ENCODE measurements at places on chromosomes 2 and 18.

DNA sequence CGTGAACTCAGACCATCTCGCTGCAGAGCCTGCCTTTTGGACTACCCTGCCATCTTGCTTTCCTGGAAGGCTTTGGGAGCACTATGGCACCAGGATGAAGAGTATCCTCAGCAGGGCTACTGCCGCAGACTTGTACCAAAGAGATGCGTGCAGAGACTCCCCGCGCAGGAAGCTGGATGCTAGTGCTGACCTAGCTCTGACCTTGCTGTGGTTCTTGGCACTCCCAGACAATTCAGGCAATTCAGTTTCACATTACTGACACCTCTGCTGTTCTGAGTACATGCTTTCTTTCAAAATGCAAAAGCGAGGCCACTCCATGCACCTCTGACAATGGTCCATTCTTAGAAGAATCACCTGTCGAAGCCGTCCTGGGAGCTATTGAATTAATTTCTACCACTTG, 251.5 kb upstream of the MEX3C start:
- DNase-seq: peak; percentile 55

- DNase-seq: peak; percentile 10
Observed at GRCh38 chr2:30652271-30652915, 154.9 kb downstream of the CAPN13 start.

GRCh38 chr18:69897397-69898108, 50.1 kb downstream of the CD226 start:
- no peak for DNase-seq

DNA sequence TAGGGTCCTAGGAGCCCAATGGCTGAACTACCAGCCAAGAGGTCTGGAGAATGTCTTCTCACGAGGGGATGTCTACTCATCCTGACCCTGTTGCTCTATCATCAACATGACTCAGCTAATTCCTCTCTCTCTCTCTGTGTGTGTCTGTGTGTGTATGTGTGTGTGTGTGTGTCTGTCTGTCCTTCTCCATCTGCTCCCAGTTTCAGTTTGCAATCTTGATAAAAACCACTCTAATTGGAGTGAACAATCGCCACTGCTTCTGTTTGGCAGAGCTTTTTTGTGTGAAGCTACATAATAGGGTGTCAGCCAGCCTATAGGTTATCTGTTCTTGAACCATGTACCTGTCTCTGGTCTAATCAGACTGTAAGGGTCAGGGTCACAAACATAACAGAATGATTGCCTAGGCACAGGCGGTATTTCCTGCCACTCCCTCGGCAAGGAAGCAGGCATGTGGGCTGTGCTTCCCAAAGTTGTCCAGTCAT, 219.8 kb downstream of the SH3BP4 start:
- DNase-seq: peak; percentile 35

DNA sequence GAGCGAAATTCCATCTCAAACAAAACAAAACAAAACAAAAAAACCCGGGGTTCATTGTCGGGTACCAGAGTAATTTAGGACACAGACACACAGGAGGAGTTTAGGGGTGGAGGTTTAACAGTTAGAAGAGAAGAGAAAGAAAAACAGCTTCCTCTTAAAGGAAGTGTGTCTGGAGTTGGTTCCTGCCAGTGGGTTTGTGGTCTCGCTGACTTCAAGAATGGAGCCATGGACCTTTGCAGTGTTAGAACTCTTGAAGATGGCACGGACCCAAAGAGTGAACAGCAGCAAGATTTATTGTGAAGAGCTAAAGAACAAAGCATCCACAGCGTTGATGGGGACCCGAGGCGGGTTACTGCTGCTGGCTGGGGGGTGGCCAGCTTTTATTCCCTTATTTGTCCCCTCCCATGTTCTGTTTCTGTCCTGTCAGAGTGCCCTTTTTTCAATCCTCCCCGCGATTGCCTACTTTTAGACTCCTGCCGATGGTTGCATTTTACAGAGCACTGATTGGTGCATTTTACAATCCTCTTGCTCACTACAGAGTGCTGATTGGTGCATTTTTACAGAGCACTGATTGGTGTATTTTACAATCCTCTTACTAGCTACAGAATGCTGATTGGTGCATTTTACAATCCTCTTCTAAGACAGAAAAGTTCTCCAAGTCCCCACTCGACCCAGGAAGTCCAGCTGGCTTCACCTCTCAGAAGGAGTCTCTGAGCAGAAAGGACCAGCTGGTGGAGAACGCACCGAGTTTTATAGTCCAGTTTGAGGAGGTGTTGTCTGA, 28.7 kb upstream of the ATP8B1 start:
- DNase-seq: no peak

GRCh38 chr2:3334392-3335345, 42.9 kb downstream of the EIPR1 start:
- no peak for DNase-seq

DNA sequence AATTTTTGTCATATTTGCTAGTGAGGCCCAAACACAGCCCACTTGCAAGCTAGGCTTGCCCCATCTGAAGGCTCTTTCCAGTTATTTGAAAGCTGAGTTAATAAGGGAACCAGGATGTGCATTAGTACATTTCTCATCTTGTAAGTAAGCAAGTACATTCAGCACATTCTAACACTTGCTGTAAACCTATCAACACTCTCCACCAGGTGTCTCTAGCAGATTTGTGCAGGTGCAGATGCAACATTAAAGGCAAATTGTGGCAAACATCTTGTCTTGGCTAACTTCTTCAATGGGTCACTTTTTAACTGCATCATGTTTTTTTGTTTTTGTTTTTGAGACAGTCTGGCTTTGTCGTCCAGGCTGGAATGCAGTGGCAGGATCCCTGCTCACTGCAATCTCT, 25.3 kb upstream of the MFSD6 start:
- DNase-seq: peak; percentile 28

GRCh38 chr2:198763793-198764192, 693.9 kb downstream of the SATB2 start:
- no peak for DNase-seq

DNA sequence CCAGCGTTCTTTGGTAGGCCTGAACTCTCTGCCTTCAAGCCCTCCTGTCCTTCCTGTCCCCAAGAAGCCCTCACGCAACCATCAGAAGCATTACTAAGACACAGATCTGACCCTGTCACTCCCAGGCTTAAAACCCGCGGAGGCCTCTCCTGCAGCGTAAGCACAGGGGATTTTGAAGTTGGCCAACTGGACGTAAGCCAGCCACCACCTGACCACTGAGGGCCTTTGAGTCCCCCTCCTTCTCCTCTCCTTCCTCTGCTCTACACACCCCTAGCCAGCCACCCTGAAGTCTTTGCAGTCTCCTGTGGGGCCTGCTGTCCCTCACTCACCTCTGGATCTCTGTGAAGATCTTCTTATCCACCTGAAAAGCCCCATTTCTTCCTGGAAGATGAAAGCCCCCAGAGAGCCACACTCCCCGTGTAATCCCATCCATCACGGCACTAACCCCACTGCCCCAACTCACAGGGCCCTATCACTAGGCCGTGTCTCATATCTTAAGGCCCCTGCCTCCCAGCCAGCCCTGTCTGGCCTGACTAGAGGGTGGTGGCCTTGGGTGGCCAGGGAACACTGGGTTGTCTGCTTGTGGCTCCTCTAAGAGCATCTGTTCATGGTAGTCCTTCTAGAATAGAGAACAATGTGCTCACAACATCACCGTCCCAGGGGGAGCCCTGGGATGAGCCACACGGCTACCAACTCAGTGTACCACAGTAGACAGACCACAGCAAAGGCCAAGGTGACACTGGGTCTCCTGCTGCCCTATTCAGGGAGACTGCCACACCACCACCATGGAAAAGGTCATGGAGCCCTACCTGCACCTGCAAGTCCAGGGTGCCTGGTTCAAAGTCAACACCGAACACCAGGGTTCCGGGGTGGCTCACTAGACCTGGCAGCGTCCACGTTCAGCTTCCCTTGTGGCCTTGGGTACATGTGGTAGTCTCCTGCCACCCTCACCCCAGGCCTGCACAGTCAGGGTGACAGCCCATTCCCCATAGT, 191.6 kb downstream of the ZBTB7C start:
- no peak for DNase-seq

GRCh38 chr2:209468846-209469245, 45.0 kb downstream of the MAP2 start:
- DNase-seq: no peak

- no peak for DNase-seq
Observed at GRCh38 chr2:120005834-120006521, 6.9 kb upstream of the EPB41L5 start.

DNA sequence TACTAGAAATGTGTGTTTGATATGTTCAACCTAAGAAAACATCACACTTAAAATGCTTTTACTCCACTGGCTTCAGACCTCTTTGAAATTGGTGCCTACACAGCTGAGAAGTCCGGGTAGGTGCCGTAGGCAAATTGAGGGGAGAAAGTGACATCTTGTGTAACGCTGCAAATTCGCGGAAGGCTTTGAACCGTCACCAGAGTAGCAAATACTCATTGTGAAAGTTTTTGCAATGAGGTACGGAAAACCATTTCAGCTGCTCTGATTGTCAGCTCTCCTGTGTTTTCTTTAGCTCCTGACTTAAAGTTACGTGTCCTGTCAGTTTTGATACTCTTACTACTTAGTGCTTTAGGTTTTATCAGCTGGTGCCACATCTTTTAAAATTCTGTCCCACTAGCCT, 224.5 kb downstream of the FAM210A start:
- no peak for DNase-seq

DNA sequence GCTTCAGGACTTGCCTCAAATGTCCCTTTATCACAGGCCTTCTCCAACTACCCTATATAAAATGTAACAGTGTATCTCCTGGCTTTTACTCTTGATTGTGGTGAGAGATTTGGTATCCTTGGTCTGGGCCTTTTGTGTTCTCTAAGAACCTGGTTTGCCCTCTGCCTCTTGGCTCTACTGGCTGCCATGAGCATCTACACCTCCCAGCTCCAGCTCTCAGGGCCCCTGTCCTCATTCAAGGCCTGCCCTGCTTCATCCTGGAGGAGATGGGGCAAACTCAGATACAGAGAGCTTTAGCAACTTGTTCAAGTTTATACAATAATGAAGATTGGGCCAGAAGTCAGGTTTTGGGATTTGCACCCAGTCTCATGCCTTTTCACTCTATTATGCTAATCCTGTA, 45.0 kb downstream of the QPCT start:
- no peak for DNase-seq

GRCh38 chr2:88834866-88835265, 143.4 kb downstream of the RPIA start:
- no peak for DNase-seq

DNA sequence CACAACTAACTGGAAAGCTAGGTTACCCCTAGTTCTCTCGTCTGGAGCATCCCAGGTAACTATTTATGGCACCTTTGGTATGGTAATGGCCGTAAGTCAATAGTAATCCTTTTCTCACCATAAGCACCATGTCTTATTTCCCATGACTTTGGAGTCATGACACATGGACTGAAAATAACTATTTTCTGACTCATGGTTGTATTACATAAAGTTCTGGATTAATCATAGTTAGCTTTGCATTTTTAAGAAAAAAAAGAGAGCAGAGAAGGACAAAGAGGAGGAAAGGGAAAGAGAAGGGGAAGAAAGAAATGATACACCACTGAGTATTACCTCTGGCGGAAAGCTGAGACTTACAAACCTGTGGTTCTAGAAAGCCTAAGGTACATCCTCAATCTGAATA, 99.3 kb downstream of the BIN1 start:
- DNase-seq: no peak

DNA sequence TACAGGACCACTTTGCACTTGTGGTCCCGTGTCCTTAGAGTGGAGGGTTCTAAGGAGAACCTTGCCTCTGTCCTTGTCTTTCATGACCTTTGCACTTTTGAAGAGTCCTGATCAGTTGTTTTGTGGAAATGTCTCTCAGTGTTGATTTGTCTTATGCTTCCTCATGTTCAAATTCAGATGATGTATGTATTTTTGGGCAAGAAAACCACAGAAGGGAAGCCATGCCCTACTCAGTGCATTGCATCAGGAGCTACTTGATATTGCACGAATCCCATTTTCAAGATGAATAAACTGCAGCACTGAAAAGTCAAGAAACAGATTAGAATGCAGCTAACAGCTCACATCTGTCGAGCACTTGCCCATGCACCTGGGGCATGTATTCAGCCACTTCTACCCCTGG, 152.2 kb downstream of the INHBB start:
- DNase-seq: no peak

- DNase-seq: peak; percentile 15
Observed at GRCh38 chr2:144067506-144067905, 452.4 kb downstream of the ZEB2 start.

DNA sequence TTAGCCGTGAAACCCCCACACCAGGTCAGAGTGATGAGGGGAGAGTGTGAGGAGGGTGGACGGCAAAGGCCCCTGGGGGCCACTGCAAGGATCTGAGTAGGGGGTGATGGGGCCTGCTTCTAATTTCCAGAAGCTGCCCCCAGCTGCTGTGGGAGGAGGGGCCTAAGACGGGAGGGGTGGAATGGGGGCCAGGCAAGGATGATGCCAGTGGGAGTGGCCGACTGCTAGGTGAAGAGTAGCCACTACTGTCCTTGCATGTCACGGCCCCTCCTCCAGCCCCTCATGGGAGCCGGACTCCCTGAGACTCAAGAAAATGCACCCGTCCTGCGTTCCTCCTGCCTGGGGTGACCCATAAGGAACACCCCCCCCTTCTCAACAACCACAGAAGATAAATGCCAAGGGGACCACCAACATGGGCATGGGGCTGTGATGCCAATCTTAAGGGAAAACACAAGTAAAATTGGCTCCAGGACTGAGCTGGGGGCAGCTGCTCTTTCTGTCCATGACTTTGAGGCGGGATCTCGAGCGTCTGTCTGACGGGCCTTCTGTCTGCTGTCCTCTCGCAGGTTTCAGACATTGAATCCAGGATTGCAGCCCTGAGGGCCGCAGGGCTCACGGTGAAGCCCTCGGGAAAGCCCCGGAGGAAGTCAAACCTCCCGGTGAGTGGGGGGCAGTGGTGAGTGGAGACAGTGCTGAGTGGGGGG, 24.2 kb upstream of the PRLH start:
- DNase-seq: no peak

- no peak for DNase-seq
Observed at GRCh38 chr2:172092716-172093415, 7.6 kb downstream of the DLX1 start.

DNA sequence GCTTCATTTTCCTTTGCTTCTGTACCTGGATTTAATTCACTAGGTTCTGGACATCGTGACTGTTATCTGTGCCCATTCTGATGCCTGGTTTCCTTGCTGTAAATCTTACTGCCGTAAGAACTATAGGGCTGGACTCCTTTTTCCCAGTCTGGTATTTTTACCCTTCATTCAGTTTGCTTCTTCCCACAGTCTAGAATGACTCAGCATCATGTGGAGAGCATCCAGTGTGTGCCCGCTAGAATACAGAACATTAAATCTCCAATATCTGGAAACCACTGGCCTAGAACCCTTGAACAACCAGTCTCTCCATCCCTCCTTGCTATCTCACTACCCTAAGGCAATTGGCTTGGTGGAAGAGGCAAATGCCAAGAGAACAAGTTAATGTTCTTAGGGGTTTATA, 1075.4 kb upstream of the ZEB2 start:
- no peak for DNase-seq

- DNase-seq: no peak
Observed at GRCh38 chr2:37721201-37721560, 49.7 kb upstream of the CDC42EP3 start.

GRCh38 chr2:229780856-229781773, 66.8 kb upstream of the DNER start:
- DNase-seq: peak; percentile 67
